ENCODE measurements at places on chromosomes 6 and 20.

- no peak overlapping the region for H3K27ac ChIP-seq
- no peak for DNase-seq
- no peak overlapping the region for H3K4me3 ChIP-seq
- H3K4me1 ChIP-seq: no peaks in the 10 kb centered on the region
These were observed 91.7 kb upstream of the AKAP12 start for GRCh38 chr6:151148111-151148510.

GRCh38 chr6:127397729-127398630, 54.6 kb upstream of the ECHDC1 start:
- no peaks in the 10 kb centered on the region for H3K36me3 ChIP-seq
- no peaks in the 10 kb centered on the region for H3K4me1 ChIP-seq
- no peak for DNase-seq
- no peak overlapping the region for H3K27ac ChIP-seq

DNA sequence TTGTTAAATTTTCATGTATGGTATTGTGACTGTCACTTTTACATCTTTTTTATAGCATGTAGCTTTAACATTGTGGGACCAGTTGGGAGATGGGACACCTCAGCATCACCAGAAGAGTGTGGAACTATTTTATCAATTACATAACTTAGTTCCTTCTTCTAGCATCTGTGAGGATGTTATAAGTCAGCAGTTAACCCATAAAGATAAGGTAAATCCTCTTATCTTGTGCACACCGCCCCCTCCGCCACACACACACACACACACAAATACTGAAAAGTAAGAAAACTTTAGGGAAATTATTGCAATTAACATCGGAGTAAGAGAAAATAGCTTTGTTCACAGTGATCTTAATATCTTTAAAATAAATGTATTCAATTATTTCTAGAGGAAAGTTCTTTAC, 60.9 kb downstream of the PGM3 start:
- H3K27ac ChIP-seq: no peak overlapping the region
- H3K36me3 ChIP-seq: peaks cover 40% of the 10 kb centered on the region
- no peaks in the 10 kb centered on the region for H3K4me1 ChIP-seq
- no peaks in the 10 kb centered on the region for H3K27me3 ChIP-seq
- H3K4me3 ChIP-seq: no peak overlapping the region

DNA sequence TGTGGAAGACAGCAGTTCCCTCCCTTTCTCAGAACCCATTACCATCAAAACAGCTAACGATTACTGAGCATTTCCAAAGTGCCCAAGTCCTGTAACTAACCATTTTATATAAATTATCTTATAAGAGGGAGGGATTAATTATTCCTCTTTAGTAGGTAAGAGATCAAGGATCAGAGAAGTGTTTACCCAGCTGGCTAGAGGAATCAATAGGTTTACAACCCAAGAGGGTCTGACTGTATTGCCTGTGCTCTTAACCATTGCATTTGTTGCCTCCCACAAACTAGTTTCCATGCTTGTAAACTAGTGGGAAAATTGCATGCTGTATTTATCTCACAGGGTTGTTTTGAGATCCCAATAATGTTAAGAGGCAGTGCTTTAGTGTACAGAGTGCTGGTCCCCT, 3.7 kb upstream of the DBNDD2 start:
- peaks cover 9% of the 10 kb centered on the region for H3K36me3 ChIP-seq
- H3K4me3 ChIP-seq: no peak overlapping the region
- no peak for DNase-seq
- no peak overlapping the region for H3K27ac ChIP-seq
- no peaks in the 10 kb centered on the region for H3K27me3 ChIP-seq
- peaks cover 15% of the 10 kb centered on the region for H3K4me1 ChIP-seq

- H3K4me3 ChIP-seq: no peak overlapping the region
- H3K27ac ChIP-seq: no peak overlapping the region
- no peaks in the 10 kb centered on the region for H3K27me3 ChIP-seq
- H3K36me3 ChIP-seq: no peaks in the 10 kb centered on the region
- H3K4me1 ChIP-seq: peaks cover 5% of the 10 kb centered on the region
- no peak for DNase-seq
These were observed 426.7 kb upstream of the ID4 start for GRCh38 chr6:19410481-19410880.

- no peaks in the 10 kb centered on the region for H3K4me1 ChIP-seq
- H3K36me3 ChIP-seq: no peaks in the 10 kb centered on the region
- H3K4me3 ChIP-seq: no peak overlapping the region
- no peak for DNase-seq
These were observed 10.8 kb downstream of the FNDC1 start for GRCh38 chr6:159180001-159180400.

DNA sequence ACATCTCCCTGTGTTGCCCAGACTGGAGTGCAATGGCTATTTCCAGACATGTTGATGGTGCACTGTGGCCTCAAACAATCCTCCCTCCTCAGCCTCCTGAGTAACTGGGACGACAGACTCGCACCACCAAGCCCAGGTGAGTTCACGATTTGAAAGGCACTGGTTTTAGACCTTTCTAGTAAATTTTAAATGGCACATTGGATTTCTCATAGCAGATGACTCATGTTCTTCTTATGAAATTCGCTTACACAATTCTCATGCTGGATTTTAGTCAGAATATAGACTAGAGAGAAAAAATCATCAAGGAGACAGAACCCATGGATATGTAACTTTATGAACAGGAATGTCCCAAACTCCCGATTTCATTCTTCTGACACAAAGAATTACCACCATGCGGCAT, 18.1 kb upstream of the PXDC1 start:
- no peaks in the 10 kb centered on the region for H3K27me3 ChIP-seq
- H3K4me1 ChIP-seq: peaks cover 5% of the 10 kb centered on the region
- H3K4me3 ChIP-seq: no peak overlapping the region
- H3K27ac ChIP-seq: no peak overlapping the region
